SK-MEL-5 (cell line): ENCODE measurements at places on chromosomes 16 and 17.

GRCh38 chr17:19381741-19382444 is 3.6 kb downstream of the MAPK7 start:
- DNase-seq: no peak

GRCh38 chr16:70662991-70663523 is 16.7 kb downstream of the IL34 start:
- no peak for DNase-seq

DNA sequence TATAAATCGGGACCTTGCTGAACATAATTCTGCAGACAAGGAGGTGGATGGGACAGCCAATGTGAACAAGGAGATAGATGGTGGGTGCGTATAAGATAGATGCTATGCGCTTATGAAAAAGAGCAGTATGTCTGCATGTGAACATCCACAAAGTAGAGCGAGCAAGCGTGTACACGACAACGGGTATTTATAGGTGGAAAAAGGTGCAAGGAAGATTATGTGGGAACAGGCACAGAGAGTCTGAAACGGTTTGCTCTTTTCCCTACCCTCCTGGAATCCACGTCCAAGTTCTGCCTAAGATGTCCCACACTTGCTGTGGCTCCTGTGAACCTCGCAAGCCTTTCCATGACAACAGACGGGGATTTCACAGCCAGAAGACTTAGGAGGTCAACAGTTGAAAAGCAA is 43.0 kb downstream of the SNX11 start:
- no peak for DNase-seq

DNA sequence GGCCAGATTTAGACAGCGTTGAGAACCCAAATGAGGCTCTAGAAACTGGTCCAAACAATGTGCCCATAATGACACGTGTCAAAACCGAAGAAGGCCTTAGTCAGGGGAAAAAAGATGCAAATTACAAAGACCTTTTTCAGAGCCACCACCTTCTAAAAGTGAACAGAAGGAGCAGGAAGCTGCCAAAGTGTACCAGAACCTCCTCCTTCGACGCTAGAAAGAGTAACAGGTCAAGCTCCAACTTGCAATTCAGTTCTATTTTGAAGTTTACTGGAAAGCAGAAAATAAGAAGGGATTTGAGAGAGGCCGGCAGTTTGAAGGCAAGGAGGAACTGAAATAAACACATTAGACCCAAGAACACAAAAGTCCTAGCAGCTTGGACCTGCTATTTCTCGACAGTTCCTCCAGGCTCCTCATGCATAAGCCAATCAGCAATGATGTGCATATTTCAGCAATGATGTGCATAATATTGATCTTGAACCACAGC is 61.8 kb downstream of the XYLT1 start:
- no peak for DNase-seq

DNA sequence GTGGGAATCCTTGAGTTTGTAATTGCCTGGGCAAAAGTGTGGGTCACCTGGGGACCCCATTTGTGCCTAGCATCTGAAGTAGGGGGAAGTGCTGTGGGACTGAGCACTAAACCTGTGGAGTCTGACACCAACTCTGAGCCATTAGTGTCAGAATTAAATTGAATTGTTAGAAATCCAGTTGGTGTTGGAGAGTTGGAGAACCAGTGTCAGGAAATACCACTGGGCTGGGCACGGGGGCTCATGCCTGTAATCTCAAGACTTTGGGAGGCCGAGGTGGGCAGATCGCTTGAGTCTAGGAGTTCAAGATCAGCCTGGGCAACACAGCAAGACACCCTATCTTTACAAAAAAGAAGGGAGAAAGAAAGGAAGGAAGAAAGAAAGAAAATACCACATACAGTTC is 67.5 kb upstream of the BRD7 start:
- no peak for DNase-seq

DNA sequence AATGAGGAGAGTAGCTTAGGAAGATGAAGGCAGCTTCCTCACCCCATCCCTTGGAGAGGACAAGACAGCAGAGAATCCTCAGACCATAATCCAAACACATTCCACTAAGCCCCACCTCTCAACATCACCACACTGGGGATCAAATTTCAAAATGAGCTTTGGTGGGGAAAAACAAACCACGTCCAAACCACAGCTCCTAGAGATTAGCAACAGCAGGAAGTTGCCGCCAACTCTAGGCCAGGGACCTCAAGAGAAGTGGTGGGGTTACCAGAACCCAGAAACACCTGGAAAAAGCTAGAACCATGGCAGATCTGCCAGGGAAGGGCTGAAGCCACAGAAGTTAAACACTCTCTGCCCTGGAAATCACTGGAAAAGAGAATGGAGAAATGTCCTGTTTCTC is 571.6 kb downstream of the HS3ST4 start:
- no peak for DNase-seq

DNA sequence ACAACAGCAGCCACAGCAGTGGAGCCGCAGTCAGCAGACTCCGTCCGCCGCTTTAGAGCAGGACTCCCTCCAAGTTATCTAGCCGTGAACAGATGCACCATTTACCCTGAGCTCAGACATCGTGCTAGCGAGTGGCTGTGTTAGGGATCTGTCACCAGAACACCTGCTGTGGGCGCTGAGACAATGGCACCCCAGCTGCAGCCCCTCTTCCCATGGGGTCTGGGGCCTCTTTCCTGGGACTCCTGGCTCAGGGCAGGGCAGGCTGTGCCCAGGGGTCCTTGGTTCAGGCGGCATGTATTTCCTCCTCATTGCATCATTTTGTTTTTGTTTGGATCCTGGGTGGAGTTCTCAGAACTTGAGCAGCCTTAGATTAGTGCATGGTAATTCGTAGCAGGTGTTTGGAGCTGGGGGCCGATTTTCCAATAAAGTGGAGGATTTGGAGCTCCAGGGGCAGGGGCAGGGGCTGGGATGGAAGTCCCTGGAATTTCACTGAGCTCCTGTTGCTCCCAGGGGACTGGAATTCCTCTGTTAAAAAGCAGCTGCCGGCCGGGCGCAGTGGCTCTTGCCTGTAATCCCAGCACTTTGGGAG is 23.4 kb downstream of the NMRAL1 start:
- no peak for DNase-seq

GRCh38 chr17:74524653-74525464 is 6.4 kb downstream of the CD300LB start:
- no peak for DNase-seq

DNA sequence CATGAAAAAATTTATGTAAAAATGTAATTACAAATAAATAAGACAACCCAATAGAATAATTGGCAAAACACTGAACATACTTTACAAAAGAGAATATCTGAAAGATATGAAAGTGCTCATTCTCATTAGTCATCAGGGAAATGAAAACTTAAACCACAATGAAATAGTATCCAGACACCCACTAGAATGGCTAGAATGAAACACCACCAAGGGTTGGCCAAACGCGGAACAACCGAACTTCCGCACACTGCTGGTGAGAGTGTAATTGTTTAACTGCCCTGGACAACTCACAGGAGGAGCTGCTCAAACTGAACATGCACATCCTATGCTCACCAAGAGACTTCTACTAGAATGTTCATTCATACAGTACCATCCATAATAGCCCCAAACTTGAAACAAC is 5.8 kb upstream of the ZDHHC7 start:
- DNase-seq: no peak
